ENCODE measurements at places on chromosomes 7 and 10. TPM values are rescaled to one million over a fixed set of nuclear protein-coding genes. Genes with fewer than 3 reads are reported as not detected.

Gene TNS3
- not detected for total RNA-seq

Gene DDX50
- 46.9 TPM for total RNA-seq

Gene GPR85
- total RNA-seq, result not detected

Gene ACSL5
- 50.7 TPM for total RNA-seq

Gene C10orf53
- total RNA-seq, result not detected

Gene SRRM3
- not detected for total RNA-seq

Gene NPSR1
- total RNA-seq, result not detected

DNA sequence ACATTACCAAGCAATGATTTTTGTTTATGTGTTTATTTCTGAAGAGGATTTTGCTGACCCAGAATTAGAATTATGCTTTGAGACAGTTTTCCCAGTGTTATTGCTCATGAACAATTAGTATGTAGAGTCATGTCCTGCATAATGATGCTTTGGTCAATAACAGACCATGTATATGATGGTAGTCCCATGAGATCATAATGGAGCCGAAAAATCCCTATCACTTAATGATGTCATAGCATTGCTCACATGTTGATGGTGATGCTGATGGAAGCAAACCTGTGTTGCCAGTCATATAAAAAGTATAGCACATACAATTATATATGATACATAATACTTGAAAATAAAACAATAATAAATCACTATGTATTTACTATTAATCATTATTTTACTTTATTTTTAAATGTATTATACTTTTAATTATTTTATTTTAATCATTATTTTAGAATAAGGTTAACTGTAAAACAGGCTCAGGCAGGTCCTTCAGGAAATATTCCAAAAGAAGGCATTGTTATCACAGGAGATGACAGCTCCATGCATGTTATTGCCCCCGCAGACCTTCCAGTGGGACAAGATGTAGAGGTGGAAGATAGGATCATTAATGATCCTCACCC lies 33.5 kb downstream of the AHR start:
- no peak for DNase-seq

DNA sequence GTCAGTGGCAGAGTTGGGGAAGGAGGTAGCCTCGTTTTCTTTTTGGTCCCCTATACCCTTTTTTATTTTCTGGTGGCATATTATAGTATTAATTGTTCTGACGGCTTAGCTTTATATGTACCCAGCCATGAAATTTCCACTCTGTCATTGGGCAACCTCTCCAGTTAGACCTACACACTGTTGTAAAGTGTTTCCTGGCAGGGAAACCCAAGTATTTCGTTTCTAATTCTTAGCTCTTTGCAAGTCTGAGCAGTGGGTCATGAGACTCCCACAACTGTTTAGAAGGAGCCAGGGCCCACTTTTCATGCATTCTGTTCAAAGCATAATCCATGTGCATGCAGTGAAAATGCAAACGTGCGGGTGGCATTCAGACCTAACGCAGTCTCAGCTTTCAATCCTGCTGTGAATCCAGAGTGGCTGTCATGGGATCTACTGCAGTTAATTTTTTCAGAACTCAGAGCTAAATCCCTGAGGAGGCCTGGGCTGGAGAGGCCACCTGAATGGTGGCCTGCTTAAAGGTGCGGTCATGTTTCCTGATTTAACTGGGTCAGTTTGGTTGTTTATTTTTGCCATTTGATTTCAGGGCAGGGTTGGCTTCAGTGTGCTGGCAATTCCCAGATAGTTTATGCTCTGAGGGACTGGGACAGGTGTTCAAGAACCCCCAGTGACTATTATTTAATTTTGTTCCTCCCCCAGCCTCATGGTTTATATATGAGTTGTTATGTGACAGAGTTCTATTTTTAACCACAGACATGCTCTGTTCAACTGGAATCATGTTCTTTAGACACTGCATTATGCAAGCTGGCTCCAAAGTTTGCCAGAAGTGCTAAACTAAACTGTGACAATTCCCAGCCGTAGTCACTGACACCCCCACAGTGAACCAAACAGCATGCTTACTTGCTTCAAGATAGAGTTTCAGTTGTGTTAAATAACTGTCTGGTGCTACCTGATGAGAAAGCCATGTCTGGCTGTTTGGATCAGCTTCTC lies 27.4 kb upstream of the SYPL1 start:
- DNase-seq, result no peak

- DNase-seq, result no peak
Measured at GRCh38 chr10:124262234-124262865, 156.4 kb downstream of the OAT start.

DNA sequence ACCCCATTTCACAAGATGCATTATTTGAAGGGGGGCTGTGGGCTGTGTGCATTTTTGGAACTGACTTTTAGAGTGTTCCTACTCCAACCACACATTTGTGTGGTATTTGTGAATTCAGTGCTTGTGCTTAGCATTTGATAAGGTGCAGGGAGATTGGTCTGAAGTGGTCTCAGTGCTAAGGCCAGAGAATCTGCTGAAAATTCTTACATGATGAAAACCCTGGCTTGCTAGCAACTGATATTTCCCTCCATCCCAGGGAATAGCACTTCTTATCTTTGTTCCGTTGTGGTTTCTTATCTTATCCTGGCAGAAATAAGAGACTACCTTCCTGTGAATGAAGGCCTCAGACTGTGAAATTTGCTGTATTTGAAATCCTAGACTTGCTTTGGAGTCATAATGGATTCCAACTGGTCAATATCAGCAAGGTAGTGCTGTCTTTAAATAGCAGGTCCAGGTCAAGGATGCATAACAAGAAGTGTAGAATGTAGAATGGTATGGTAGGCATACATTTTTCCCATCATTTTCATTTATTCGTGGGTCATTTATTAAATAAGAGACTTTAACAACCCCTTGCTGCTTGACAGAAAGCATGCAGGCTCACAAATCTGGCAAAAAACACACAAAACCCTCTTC lies 986.9 kb downstream of the REEP3 start:
- no peak for DNase-seq

DNA sequence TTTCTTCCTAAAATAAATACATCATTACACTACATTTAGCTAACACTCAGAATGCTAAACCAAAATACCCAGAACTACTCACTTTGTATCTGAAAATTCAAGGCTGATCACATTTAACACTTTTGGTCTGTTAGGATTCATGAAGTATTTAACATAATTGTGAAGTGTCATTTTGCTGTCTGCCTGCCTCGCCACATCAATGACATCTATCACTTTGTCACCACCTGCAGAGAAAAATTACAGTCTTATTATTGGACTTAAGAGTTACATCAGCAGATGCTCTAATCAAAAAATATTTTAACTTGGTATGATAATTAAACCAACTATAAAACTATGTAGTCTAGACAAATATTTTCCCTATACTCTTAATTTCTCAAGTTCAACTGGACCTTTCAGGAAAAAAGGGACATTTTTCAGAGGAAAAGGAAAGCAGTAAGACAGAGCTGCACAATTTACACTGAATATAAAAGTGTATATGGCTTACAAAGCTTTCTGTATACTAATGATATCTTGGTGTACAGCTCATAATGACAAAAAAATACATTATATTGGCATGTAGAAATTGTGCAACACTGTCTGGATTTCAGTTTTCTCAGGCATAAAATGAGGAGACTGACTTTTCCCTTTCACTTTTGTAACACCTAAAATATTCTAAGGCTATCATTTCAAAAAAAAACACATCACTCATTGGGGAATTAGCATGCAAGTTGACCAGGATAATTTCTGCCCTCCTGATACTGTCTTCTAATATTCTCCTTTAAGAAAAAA lies 49.2 kb downstream of the KDM7A start:
- no peak for DNase-seq

DNA sequence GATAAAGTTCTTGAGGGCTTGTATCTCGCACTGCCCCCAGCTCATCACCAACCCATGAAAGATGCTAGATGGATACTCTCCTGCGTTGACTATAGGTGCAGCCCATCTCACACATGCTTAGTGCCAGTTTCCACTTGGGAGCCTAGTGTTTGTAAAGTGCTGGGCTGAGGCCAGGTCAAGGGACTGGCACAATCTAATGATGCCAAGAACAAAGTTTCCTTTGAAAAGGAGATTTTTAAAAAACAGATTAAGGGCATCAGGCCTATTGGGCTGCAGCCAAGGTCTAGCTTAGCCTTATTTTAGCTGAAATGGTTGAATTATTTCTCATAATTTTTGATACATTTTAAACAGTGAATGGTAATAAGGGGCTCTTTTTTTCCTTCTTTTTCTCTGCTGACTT lies 259.0 kb downstream of the ADRA2A start:
- no peak for DNase-seq

DNA sequence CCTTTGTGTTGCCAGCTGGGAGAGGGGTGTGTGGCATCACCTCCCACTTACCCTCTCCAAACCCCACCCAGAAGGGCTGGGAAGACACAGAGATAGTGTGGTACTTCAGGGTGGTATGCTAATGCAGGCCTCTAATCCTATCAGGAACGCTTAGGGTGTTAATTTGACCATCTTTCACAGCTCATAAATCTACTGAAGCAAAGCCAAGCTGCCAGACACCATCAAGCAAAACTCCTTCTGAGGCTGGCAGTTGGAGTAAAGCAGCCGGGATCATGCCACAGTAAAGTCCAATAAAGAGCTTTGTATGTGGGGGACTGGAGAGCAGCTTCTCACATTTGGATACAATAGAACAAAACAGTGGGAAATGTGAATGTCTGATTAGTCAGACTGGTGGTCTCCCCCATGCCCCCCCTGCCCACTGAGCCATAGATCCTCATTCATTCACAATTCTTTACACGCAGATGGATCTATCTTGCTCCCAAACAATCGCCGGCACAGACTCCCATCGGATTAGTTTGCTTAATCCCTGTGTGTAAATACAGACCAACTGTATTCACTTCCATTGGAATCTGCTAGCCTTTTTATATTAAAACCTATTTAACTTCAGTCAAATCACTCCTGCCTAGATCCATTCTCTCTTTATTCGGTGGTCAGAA lies 29.6 kb downstream of the FGFBP3 start:
- no peak for DNase-seq

GRCh38 chr7:126529833-126530232 lies 722.9 kb downstream of the GRM8 start:
- no peak for DNase-seq

GRCh38 chr7:152459724-152460251 lies 24.0 kb upstream of the KMT2C start:
- DNase-seq, result no peak

GRCh38 chr10:36366843-36367242 lies 724.7 kb upstream of the FZD8 start:
- no peak for DNase-seq

DNA sequence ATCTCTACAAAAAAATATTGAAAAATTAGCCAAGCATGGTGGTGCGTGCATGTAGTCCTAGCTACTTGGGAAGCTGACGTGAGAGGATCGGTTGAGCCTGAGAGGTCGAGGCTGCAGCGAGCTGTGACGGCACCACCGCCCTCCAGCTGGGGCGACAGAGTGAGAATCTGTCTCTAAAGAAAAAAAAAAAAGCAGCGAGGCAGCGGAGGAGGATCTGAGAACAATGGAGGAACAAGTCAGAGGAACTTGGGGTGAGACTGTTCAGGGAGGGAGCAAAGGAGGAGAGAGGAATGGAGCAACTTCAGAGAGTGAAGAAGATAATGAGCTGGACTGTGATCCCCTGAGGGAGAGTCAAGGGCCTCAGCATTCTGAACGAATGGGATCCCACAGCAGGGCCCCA lies 85.4 kb downstream of the MKX start:
- DNase-seq, result no peak

- no peak for DNase-seq
Measured at GRCh38 chr7:101854084-101854865, 36.8 kb downstream of the CUX1 start.

DNA sequence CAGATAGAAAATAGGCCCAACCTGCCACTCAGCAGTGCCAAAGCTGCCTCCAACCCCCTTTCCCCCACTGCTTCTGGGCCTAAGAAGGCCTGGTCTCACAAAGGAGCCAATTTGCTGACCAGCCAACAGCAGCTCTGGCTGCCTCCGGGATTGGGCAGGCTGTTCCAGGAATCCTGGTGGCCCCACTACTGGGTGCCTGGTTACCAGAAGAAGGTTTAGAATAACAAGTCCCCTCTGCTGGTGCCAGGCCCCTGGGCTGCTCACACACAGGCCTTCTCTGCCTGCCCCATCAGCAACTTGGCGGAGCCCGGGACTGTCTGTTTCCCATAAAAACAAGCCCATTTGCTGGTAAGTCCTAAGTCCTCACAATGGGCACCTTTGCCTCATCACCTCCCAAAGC lies 1.2 kb downstream of the PHKG1 start:
- DNase-seq, result no peak

DNA sequence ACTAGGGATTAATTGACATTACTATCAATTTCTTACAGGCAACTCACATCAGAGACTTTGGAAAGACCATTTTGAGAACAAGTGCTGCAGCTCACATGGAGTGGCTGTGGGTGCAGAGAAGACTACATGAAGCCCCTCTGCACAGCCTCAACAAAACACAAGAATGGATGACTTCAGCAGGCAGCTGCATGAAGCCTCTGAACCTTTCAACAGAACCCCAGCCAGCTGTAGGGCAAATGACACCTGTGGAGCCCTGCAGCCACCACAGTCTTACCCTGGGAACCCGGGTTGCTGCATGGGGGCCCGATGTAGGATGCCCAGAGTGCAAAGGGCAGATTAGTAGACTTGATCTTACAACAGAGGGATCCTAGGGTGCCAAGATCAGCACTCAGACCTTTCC lies 62.0 kb upstream of the CAMK2B start:
- DNase-seq, result no peak

Measured in activated CD8-positive, alpha-beta T cell treated with anti-CD3 and anti-CD28 coated beads, Interleukin-2, amount 10 ng/mL, durations not matched to agents 7 days and 5 days (primary cell).